ENCODE measurements at places on chromosomes 3 and 15.

- no peak for DNase-seq
Observed at GRCh38 chr15:84402856-84403608, 167.5 kb downstream of the GOLGA6L4 start.

DNA sequence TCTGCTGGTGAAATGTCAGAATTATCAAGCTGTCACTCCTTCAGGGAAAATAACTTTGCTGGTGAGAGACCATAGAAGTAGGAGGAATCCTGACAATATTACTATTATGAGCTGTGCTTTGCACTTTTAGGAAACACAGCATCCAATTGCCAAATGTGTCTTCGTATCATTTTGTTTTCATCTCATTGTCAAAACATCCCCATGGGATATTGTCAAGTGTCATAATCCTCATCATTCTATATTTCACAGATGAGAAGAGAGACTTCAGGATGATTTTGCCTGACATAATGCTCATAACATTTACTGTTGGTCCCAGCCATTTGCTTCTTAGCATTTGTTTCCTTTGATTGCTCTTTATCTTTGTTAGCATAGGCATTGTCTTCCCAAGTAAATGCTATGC lies 120.5 kb upstream of the NUDT16 start:
- no peak for DNase-seq

- DNase-seq, result no peak
Observed at GRCh38 chr3:17336291-17336690, 406.1 kb downstream of the TBC1D5 start.

DNA sequence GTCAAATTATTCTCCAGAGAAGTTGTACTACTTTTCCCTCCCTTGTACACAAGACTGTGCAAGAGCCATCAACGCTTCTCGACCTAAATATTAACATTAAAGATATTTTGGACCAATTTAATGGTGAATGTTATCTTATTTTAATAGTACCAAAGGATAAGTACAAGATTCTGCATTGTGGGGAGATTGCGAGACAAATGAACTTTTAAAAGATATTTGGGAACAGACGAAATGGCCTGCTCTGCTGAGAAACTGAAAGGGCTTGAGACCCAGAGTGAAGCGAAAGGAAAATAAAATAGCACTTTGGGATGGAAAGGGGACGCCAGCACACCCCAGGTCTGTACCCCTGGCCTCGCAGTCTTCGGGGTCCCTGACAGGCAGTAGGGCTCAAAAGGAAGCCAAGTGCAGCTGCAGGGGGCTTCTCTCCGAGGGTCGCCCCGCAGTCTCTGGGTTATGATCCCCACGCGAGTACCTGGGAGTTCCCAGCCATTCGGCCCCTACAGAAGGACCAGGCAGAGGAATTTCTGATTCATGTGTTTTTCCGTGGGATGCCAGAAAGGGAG lies 97.6 kb upstream of the VGLL3 start:
- no peak for DNase-seq

GRCh38 chr15:93882141-93882540 lies 349.2 kb upstream of the MCTP2 start:
- DNase-seq, result no peak

GRCh38 chr15:40452296-40453090 lies 11.7 kb downstream of the BAHD1 start:
- DNase-seq, result no peak

DNA sequence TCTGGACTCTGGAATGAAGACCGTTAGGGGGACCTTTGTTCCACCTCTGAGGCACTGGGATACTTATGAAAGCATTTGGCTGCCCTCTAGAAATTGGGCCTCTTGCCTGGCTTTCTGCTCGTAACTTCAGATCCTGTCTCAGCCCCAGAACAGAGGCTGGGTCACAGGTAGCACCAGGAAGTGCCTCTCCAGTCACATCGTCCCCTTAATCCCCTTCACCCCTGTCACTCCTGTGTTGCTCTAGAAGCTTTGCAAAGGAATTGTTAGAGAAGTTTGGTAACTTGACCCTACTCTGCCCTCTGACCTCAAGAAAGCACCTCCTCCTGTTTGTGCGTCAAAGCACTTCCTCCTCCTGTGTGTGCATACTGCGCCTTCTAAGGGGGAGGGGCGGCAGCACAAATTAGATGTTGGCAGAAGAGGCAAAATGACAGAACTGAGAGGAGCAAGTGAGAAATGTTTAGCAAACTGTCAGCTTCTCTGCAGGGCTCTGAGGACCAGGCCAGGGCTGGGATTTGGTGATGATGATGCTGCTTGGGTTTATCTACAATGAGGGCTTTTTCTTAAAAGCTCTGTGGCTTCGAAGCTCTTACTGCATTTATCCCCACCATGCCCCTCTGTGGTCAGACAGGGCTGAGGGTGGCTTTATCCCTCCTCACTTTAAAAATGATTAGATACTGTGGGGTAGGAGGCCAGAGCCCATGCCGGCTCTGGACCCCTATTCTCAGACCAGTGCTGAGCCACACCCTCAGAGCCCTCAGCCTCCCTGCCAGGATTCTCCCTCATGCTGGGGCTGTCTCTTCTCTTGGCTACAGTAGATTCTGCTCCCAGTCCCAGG lies 76.2 kb downstream of the LARS2 start:
- no peak for DNase-seq

GRCh38 chr3:187987924-187988323 lies 166.0 kb upstream of the LPP start:
- no peak for DNase-seq

GRCh38 chr3:45092132-45093031 lies 53.8 kb downstream of the CDCP1 start:
- no peak for DNase-seq

- no peak for DNase-seq
Observed at GRCh38 chr15:91522605-91523332, 330.7 kb upstream of the SLCO3A1 start.

DNA sequence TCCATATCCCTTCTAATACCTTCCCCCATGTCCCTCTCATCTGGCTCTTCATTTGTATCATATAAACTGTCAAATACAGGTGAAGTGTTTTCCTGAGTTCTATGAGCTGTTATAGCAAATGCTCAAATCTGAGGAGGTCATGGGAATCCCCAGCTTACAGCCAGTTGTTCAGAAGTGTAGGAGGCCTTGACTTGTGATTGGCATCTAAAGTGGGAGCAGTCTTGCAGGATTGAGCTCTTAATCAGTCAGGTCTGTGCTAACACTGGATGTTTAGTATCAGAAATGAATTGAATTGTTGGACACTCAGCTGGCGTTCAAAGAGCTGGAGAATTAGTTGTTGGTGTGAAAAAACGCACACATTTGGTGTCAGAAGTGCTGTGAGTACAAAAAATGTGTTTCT lies 65.0 kb downstream of the IFT57 start:
- DNase-seq, result no peak

GRCh38 chr3:134625885-134626741 lies 24.7 kb downstream of the KY start:
- no peak for DNase-seq

- DNase-seq, result no peak
Observed at GRCh38 chr15:82681371-82681770, 28.3 kb downstream of the AP3B2 start.

DNA sequence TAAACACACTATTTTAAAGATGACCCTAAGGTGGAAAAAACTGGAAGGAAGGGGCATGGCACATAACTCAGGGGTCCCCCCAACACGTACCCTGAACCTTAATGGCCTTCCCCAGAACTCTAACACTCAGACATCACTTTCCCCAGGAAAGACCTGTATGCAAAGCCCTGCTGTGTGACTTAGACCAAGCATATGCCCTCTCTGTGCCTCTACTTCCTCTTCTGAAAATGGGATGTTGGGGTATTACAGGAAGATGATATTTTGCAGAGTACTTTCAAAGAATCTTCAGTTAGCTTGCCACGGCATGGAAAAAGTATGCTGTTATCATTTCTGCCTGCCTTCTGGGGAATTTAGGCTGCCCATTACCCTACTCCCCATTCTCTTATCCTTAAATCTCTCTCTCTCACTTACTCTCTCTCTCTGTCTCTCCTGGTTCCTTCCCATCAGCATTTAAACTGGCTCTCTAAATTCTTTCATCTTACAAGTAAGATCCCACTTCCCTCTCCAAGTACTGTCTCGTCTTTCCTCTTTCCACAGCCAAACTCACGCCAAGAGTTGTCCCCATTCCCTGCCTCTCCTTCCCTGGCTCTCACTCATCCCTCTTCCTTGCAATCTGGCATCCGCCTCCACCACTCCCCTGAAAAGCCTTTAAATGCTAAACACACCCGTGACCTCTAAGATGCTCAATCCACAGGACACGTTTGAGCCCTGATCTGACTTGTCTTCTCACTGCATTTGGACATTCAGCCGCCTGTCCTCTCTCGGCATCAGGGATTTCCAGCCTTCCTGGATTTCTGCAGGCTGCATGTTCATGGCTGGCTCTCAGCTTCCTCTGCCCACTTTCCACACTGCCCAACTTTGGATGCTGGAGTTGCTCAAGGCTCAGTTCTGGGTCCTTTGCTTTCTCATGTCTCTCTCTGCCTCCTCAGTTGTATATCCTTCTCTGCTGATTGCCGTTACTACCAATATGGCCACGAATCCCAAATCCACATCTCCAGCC lies 7.5 kb upstream of the INSYN1 start:
- DNase-seq, result no peak

DNA sequence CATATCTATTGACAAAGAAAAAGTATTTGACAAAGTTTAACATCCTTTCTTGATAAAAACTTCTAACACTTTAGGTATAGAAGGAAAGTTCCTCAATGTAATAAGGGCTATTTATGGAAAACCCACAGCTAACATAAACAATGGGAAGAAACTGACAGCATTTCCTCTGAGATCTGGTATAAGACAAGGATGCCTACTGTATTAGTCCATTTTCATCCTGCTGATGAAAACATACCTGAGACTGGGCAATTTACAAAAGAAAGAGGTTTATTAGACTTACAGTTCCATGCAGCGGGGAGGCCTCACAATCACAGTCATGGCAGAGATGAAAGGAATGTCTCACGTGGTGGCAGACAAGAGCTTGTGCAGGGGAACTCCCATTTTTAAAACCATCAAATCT lies 17.8 kb upstream of the CLDN1 start:
- no peak for DNase-seq

DNA sequence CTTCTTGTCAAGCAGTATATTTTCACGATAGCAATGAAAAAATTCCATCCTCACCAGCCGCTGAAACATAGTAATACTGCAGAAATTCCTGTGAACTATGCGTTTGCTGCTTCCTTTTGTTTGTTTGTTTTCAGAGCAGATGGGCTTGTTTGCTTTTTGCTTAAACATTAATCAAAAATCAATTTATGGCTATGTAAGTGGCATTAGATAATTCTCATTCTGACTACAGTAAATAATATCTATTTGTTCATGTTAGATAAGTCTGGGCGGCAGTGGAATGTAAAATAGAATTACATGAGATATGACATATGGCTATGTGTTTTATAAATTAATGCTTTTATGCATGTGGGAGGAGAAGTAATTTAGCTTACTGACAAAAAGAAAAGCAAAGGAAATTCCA lies 163.7 kb downstream of the PGPEP1L start:
- DNase-seq, result no peak

GRCh38 chr15:83398626-83399025 lies 48.5 kb upstream of the SH3GL3 start:
- no peak for DNase-seq

DNA sequence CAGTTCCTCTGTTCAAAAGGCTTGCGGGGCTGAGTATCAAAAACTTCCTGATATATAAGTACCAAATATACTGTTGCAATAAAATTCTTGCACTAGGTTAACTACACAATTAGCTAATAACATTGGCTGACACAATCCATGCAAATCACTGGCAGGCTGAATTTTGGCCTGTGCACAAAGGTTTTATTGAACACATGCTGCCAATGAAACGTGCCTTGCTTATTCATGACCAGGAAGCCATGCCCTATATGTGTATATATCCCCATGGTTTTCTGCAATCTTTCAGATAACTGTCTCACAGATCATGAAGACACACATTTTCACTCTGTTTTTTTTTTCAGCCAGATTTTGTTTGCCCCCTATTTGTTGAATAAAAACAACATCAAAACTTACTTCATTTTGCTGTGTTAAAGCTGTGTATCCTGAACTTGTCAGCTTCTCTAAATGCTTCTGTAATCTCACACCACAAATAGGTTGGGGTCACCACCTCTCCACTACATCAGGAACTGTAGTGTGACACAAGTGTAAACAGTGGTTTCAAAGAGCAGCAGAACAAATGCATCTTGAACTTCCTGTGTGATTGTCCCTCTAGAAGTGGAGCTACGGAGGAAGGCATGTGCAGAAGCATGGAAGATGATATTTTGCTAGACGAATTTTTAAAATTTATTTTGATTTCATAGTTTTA lies 920.7 kb upstream of the NR2F2 start:
- no peak for DNase-seq

- DNase-seq, result peak; percentile 59
Observed at GRCh38 chr15:76310475-76311099, 682 bp downstream of the ETFA start.

- DNase-seq, result no peak
Observed at GRCh38 chr15:60215225-60215963, 182.4 kb downstream of the ANXA2 start.

Data from bone marrow (tissue), 2 donors.